ENCODE measurements at places on chromosomes 12 and 14.

- peak; percentile 6 for DNase-seq
- H3K4me3 ChIP-seq, result no peak overlapping the region
These were observed 17.7 kb downstream of the STXBP6 start for GRCh38 chr14:25032092-25032784.

DNA sequence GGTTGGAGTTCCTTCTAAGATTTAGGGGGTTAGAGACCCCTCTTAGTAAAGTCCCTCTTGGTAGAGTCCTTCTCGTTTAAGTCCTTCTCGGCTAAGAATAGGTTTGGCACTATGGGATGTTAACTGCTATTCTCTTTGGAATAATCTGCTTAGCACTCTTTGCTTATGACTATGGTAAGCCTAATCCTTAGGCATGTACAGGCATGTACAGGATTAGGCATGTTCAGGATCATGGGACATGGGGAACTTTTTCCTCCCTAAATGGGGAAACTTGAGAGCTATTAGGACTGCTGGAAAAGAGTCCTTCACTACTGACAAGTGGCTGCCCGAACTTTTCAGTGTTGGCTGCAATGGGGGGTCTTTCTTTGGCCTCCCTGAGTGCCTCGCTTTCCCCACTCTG is 193.3 kb downstream of the TMEM117 start:
- no peak overlapping the region for H3K4me3 ChIP-seq
- H3K27me3 ChIP-seq, result no peaks in the 10 kb centered on the region
- DNase-seq, result no peak
- no peaks in the 10 kb centered on the region for H3K36me3 ChIP-seq

GRCh38 chr14:68726093-68726695 is 66.7 kb downstream of the ZFP36L1 start:
- no peak for DNase-seq
- no peak overlapping the region for H3K4me3 ChIP-seq
- H3K4me1 ChIP-seq, result peaks cover 29% of the 10 kb centered on the region
- no peaks in the 10 kb centered on the region for H3K36me3 ChIP-seq

- H3K27ac ChIP-seq, result no peak overlapping the region
- H3K4me3 ChIP-seq, result no peak overlapping the region
- H3K4me1 ChIP-seq, result peaks cover 13% of the 10 kb centered on the region
These were observed 3.8 kb upstream of the SDSL start for GRCh38 chr12:113418213-113418879.

DNA sequence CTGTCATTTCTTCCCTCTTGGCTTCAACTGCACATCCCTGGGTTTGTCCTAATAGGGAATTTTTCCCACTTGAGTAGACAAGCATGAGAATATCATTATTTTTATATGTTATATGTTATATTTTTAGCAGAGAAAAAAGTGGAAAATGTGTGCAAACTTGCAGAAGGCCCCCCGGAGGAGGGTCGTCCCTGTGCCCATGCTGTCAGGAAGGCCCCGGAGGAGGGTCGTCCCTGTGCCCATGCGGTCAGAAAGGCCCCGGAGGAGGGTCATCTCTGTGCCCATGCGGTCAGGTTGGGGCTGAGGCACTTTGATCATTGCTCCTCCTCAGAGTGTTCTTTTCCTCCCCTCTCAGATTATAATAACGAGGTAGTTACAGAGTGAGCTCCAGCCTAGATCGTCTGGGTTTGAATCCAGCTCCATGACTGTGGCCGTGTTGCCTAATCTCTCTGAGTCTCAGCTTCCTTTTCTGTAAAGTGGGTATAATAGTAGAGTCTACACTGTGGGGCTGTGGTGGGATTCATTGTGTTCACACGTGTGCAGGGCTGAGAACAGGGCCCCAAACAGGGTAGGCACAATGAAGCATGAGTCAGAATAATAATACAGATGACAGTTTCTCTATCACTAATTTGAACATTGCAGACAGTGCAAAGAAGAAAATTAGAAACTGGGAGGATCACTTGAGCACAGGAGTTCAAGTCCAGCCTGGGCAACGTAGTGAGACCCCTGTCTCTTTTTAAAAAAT is 33.4 kb downstream of the ELK3 start:
- H3K4me3 ChIP-seq, result no peak overlapping the region
- H3K4me1 ChIP-seq, result peaks cover 23% of the 10 kb centered on the region
- H3K27me3 ChIP-seq, result no peaks in the 10 kb centered on the region
- no peak for DNase-seq

GRCh38 chr12:86787419-86787818 is 531.2 kb upstream of the MGAT4C start:
- no peak overlapping the region for H3K4me3 ChIP-seq
- no peaks in the 10 kb centered on the region for H3K36me3 ChIP-seq
- no peak overlapping the region for H3K27ac ChIP-seq
- H3K27me3 ChIP-seq, result no peaks in the 10 kb centered on the region
- no peak for DNase-seq

DNA sequence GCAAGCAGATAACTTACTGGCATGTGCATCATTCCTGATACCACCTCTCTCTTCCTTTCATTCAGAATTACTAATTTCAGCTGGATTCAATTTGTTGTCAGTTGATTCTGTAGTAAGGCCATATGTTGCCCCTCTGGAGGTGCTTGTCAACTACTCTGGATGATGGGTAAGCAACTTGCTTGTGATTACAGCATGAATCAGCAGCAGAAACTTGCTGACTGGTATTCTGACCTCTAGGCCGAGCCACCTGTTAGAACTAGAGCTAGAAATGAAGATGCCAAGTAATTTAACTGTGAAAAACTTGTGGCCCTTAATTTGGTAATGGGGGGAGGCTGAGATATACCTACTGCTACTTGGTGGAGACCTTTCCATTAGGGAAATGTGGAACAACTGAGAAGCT is 5.1 kb downstream of the RNF10 start:
- H3K4me1 ChIP-seq, result peaks cover 71% of the 10 kb centered on the region
- no peaks in the 10 kb centered on the region for H3K27me3 ChIP-seq
- peaks cover 23% of the 10 kb centered on the region for H3K36me3 ChIP-seq

- H3K27me3 ChIP-seq, result peaks cover 13% of the 10 kb centered on the region
- DNase-seq, result no peak
- H3K4me1 ChIP-seq, result no peaks in the 10 kb centered on the region
- H3K4me3 ChIP-seq, result no peak overlapping the region
- no peaks in the 10 kb centered on the region for H3K36me3 ChIP-seq
These were observed 71.1 kb downstream of the TBC1D30 start for GRCh38 chr12:64895526-64895925.

DNA sequence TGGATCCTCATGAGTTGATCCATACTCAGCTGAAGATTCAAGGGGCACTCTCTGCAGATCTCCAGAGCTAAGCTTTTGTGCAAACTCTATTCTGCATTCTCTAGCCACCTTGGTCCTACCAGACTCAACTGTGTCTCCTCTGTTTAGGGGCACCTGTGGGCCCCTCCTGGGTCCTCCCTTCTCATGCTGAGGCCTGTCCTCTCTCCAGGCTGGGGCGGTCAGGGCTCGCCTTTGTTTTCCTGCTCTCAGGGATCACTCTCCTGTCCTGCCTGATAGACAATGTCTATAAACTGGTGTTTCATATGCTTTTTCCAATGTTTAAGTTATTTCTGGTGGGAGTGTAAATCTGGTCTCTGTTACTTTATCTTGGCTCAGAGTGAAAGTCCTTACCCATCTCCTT is 11.6 kb upstream of the KIF26A start:
- H3K4me1 ChIP-seq, result no peaks in the 10 kb centered on the region
- no peak overlapping the region for H3K4me3 ChIP-seq
- peaks cover 21% of the 10 kb centered on the region for H3K27me3 ChIP-seq
- H3K27ac ChIP-seq, result no peak overlapping the region
- no peak for DNase-seq

- no peaks in the 10 kb centered on the region for H3K4me1 ChIP-seq
- no peak overlapping the region for H3K4me3 ChIP-seq
- H3K27ac ChIP-seq, result no peak overlapping the region
- no peaks in the 10 kb centered on the region for H3K27me3 ChIP-seq
These were observed 218.1 kb downstream of the GLT1D1 start for GRCh38 chr12:129071362-129071761.

DNA sequence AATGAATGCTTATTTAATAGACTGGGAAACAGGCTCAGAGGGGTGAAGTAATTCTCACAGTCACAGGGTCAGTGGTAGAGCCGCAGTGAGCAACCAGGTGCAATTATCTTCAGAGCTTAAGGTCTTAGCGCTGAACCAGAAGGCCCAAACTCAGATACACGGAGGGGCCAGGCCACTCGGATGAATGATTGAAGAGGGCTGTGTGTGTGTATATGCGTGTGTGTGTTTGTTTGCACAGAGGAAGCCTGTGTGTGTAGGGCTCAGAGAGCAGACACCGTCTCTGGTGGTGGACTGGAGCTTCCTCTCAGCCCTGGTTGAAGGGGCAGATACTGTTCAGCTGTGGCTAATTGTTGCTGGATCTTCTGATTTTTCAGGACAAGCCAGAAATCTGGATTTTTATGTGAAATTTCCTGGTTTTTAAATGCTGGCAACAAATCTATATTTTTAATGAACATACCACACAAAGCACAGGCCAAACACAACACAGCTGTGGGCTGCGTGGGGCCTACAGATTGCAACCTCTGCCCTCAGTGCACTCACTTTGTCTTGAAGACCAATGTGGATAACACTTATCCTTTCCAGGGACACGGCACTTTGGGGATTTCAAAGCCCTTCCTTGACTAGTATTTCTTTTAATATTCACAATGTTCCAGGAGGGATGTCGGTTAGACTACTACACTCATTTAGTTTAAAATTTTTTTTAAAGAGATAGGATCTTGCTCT is 94.5 kb upstream of the NRXN3 start:
- DNase-seq, result no peak

- H3K4me1 ChIP-seq, result no peaks in the 10 kb centered on the region
- no peaks in the 10 kb centered on the region for H3K27me3 ChIP-seq
- peaks cover 2% of the 10 kb centered on the region for H3K36me3 ChIP-seq
- DNase-seq, result no peak
- no peak overlapping the region for H3K4me3 ChIP-seq
- H3K27ac ChIP-seq, result no peak overlapping the region
These were observed 63.9 kb downstream of the TGFB3 start for GRCh38 chr14:75917946-75918335.

DNA sequence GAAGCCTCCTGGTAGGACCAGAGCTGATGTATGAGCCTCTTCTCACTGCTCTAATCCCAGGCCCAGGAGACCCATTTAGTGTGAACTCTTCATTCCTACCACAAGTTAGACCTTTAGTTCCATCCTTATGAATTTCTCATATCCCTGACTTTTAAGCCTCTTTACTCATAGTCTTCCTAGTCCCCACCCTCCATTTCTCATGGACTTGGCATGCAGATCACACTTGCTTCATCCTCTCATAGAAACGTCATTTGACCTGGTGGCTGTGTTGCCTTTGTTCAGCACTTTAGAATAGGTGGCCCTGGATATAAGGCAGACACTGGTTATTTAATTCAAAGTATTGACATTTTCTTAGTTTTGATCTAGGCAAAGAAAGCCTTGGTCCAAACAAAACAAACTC is 99.5 kb downstream of the SLC16A7 start:
- no peak for DNase-seq
- H3K27me3 ChIP-seq, result no peaks in the 10 kb centered on the region
- H3K27ac ChIP-seq, result no peak overlapping the region
- peaks cover 10% of the 10 kb centered on the region for H3K4me1 ChIP-seq

GRCh38 chr12:55745361-55746173 is 2.6 kb downstream of the GDF11 start:
- H3K4me1 ChIP-seq, result peaks cover 33% of the 10 kb centered on the region
- H3K27me3 ChIP-seq, result no peaks in the 10 kb centered on the region
- peak overlapping the region; percentile 25 for H3K27ac ChIP-seq
- peaks cover 9% of the 10 kb centered on the region for H3K36me3 ChIP-seq
- H3K4me3 ChIP-seq, result peak overlapping the region; percentile 91
- no peak for DNase-seq

DNA sequence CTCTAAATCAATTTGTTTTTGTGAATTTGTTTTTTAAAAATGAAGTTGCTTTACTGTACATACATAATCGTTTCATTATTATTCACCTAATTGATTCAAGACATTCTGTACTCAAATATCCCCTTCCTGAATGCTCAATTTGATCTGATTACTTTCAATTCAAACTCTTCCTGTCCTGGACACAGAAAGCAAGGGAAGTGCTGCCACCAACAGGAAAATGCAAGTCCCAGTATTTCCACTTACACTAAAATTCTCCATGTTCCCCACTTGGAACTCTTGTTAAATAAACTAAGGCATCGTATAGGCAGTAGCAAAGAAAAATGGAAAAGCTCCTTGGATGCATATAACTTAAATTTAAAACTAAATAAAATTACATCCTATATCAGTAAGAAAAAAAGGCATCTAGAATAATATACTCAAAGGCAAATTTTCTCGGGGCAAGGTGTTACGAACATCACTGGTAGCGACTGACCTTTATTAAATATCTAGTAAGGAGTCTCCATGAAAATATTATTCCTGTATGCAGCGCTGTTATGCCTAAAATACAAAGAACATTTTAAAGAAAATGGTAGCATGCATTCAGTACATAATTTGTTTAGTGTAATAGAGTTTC is 72.0 kb upstream of the DBX2 start:
- DNase-seq, result no peak
- H3K27me3 ChIP-seq, result no peaks in the 10 kb centered on the region
- H3K4me3 ChIP-seq, result no peak overlapping the region
- no peaks in the 10 kb centered on the region for H3K36me3 ChIP-seq
- no peaks in the 10 kb centered on the region for H3K4me1 ChIP-seq
- H3K27ac ChIP-seq, result no peak overlapping the region

DNA sequence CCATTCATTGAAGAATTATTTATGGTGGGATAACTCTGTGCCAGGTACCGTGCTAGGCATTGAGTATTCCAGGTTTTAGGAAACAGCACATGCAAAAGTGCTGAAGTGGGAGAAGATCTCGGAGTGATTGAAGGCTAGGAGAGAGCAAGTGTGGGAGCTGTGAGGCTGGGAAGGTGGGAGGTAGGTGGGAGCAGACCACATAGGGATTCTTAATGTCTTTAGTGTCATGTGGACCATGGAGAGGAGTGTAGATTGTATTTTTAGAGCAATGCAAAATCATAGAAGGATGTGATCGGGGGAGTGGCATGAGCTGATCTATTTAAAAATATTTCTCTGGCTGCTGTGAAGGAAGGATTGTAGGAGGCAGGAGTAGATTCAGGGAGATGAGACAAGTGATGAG is 5.4 kb downstream of the PTPN11 start:
- peak overlapping the region; percentile 36 for H3K27ac ChIP-seq
- no peak for DNase-seq
- H3K4me3 ChIP-seq, result peak overlapping the region; percentile 16
- peaks cover 53% of the 10 kb centered on the region for H3K4me1 ChIP-seq
- peaks cover 2% of the 10 kb centered on the region for H3K36me3 ChIP-seq

DNA sequence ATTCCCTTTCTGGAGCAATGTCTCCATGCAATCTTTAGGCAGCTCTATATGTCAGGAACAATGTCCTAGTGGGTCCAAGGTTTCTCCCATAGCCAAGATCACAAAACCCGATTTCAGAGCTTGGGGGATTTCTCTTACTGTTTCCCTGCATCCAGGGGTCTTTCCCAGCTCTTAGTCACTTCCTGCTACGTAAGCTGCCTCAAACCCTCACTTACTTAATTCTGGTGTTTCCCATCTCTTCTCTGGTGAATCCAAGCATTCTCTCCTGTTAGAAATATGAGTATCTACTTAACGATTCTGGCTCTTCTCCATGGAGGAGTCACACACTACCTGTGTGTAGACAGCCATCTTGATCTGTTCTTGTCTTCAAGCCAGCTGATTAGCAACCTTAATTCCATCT is 80.0 kb downstream of the IFNG-AS1 start:
- no peak overlapping the region for H3K27ac ChIP-seq
- no peak overlapping the region for H3K4me3 ChIP-seq
- DNase-seq, result no peak
- peaks cover 7% of the 10 kb centered on the region for H3K27me3 ChIP-seq
- peaks cover 6% of the 10 kb centered on the region for H3K36me3 ChIP-seq

All from activated T-cell treated with anti-CD3 and anti-CD28 coated beads, Interleukin-2, amount 50 U/mL, for 72 hours (primary cell).